ENCODE measurements at places on chromosomes 6 and 20.
A peak's percentile ranks its signal among the peaks of the same experiment; 100 is the strongest.

DNA sequence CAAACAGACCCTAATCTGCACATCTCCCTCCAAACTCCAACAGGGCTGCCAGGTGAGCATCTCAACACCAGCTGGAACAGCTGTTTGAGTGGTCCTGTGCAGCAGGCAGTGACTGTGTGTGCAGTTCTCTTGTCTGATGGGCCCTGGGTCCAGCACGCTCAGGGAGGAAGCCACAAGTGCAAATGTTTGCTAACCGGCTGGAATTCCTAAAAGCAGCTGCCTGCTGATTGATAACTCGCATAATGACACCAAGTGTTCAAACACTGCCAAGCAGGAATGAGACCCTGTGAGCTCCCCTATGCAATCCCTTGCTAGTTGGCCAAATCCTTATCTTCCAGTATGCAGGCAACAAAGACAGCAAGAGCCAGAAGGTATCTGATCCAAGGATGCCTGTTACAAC is 650.6 kb downstream of the CBLN4 start:
- peak; percentile 65 for DNase-seq

DNA sequence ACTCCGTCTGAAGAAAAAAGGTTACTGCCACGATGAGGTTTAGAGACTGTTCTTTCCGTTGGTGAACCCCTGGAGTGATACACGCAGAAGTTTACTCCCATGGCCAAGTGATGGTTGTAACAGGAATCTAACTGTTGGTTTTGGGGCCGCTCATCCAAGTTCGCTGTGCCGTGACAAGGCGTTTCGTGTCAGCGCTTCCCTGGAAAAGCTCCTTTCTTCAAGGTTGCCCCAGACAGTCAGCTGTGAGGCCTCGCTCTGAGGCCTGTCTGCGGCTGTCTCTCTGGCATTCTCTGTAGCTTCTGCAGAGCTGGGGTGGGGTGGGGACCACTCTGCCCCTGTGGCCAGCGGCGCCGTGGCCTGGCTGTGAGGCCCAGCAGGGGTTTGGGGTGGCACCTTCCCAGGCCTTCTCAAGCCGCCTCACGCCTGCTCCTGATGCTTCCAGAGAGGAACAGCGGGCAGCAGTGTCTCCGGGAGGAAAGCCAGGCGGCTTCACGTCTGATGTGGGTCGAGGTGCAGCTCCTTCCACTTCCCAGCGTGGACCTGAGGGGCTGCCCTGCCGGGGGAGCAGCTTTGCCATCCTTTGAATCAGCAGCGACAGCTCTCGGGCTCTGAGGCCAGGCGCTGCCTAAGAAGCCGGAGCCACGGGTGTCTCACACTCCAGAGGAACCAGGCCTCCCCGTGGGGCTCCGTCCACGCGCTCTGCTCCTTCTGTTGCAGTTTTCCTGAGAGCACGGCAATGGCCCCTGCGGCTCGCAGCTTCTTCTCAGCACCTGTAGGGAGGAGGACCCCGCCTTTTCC is 76.2 kb downstream of the SMOC2 start:
- DNase-seq: no peak

DNA sequence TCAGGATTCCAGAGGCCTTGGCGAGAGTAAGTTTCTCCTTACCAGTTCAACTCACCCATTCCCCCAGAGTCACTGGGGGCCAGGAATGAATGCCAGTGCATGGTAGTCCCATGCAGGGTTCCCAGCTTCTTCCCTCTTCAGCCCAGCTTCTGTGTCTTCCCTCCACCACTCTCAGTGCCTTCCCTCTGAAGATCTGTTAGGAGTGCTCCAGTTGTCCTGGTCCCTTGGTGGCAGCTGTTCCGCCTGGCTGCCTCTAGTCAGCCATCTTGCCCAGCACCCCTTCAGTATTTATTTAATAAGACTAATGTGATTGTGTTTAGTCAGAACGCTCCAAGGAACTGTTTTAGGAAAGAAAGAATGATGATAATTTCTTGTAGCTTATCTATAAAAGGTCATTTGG is 23.1 kb downstream of the FIG4 start:
- no peak for DNase-seq

GRCh38 chr6:145042559-145042958 is 692.8 kb downstream of the EPM2A start:
- DNase-seq: no peak

DNA sequence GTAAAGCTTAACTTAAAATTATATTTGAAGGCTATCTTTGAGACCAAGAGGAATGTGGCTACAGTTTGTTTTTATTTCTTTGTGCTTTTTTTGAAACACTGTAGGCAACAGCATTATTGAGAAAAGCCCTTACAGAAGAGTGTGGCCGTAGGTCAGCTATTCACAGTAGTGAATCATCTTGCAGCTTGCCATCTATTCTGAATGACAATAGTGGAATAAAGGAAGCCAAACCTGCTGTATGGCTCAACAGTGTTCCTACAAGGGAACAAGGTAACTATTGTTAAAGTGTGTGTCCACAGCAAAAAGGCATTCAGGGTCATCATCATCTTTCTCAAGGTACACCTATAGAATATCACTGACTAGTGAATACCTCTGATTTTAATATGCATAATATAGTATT is 88.5 kb downstream of the KIZ start:
- no peak for DNase-seq

DNA sequence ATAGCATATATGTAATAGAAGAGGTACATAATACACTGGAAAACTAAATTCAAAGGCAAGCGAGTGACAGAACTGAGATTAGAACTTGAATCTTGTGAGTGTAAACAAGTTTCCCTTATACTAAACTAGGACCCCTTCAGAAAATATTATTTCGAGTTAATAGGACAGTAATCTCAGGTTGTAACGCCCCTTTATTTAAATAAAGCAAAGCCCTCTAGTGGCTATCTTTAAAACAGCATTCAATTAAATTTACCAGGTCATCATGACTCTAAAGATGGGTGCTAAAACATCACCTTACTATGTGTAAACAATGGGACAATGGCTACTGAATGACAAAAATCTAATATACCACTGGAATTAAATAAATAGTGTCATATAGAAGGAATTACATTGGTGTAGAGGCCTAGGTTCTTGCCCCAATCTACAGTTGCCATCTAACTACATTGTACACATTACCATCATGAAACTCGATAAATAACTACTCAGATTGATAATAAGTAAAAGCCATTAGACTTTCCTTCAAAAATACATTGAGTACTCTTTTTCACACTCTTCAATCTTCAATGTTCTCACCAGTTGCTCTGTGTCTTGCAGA is 255.4 kb upstream of the IRAK1BP1 start:
- DNase-seq: no peak

- DNase-seq: no peak
Observed at GRCh38 chr6:84498905-84499304, 265.5 kb downstream of the TBX18 start.

DNA sequence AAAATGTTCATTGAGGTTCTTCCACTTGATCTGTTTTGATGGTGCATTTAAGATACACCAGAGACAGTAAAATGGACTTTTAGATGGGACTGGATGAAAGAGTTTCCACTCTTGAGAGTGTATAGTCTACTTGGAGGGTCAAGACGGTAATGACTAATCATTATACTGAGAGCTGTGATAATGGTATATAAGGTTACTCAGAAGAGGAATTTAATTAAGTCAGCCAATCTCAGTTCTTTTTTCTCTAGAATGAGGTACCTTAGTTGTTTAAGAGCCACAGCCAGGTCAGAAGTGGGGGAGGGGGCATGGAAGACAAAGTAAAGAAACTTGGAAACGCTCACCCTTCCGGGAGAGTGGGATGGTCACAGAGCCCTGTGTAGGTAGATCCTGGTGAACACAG is 123.9 kb downstream of the MAP3K4 start:
- DNase-seq: no peak

GRCh38 chr6:66149132-66149531 is 442.1 kb upstream of the EYS start:
- no peak for DNase-seq

GRCh38 chr6:40907198-40907701 is 131.8 kb downstream of the UNC5CL start:
- peak; percentile 52 for DNase-seq

DNA sequence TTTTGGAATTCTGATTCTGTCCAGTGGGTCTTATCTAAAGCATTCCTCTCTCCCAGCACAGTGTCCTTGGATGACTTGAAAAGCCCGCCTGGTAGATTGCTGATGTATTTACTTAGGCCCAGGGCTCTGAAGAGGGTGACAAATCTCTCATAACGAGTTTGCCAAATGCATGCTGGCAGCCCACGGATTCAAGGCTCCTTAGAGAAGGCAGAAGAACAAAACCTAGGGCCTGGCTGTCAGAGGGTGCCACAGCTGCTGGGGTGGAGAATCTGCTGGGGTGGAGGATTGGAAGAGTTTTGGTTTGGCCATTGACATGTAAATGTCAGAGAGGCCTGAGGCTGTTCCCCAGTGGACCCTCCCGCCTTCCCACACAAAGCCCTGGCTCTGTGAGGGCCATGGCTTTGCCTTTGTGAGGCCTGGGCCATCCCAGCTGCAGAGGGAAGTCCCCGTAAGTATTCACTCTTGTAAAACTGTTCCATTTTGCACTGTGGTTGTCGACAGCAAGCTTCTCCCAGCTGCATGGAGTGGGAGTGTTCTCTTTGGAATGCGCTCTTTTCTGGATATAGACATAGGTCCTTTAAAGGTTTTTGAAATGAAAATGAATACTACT is 50.3 kb downstream of the ANKRD6 start:
- DNase-seq: peak; percentile 63

DNA sequence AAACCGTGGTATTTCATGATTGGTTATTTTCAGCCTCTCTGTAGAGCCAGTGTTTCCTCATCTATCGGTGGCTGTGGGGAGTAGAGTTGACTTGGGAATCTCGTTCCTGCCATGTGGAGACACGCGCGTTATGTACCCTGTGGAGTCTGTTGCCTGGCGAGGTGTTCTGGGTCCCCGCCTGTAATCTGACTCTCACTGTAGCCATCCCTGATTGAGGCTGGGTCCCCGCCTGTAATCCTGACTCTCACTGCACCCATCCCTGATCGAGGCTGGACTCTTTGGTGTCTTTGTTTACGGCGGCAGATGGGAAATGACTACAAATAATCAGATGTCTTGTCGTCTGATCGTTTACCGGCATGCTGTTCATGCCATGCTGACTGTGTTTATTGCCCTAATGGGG is 153.9 kb downstream of the DTNBP1 start:
- no peak for DNase-seq

DNA sequence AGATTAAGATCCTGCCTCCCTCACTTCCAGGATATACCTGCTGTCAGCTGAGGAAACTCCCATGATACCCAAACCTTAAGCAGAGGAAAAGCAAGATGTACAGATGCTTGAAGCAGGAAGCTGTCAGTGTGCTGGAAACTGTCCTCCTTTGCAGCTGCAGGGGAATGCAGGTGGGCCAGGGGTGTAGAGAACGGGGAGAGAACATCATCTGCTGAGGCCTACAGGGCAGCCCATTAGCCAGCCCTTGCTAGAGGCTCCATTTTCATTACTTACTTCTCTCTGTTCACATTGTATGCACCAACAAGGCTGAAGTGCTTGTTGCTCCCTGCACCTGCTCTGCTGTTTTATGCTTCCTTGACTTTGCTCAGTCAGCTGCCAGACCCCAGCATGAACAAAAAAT is 119.1 kb downstream of the PRND start:
- peak; percentile 25 for DNase-seq

DNA sequence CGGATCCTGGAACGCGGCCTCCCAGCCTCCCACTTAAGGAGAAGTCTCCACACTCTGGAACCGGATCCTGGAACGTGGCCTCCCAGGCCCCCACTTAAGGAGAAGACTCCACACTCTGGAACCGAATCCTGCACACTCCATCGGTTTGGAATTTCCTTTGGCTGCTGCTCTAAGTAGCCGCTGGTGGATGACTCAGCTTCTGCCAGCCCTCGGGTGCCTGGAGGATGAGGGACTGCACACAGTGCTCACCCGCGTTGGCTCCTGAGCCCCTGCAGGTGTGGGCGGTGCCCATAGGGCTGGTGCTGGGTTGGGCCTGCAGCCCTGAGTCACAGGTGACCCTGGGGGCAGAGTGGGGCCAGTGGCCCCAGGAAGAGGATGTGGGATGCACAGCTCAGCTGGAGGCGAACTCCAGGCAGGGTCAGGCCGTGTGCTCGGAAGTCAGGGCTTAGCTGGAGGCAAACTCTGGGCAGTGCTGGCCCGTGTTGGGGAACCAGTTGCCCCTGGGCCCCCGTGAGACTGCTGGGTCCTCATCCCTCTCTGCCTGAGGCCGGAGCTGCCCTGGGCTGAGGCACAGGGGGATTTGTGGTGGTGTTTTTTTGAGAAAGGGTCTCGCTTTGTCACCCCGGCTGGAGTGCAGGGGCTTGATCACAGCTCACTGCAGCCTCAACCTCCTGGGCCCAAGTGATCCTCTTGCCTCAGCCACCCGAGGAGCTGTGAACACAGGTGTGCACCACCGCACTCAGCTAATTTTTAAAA is 13.9 kb upstream of the TNFRSF6B start:
- no peak for DNase-seq

- DNase-seq: no peak
Observed at GRCh38 chr6:2876210-2877056, 26.7 kb downstream of the SERPINB9 start.

- DNase-seq: no peak
Observed at GRCh38 chr6:64288351-64288750, 652.7 kb downstream of the PHF3 start.

GRCh38 chr20:24724982-24725533 is 224.0 kb upstream of the CST7 start:
- DNase-seq: no peak

DNA sequence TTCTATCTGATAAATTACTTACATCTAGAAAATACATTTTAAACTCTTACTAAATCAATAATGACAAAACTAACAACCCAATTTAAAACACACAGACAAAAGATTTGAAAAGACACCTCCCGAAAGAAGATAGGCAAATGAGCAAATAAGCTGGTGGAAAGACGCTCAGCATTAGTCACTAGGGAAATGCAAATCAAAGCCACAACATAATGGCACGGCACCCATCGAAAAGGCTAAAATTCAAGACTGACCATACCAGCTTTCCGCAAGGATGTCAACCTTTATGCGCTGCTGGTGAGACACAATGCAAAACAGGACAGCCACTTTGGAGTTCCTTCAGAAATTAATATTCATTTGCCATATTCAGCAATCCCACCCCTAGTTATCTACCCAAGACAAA is 25.9 kb downstream of the TAF4 start:
- DNase-seq: no peak

DNA sequence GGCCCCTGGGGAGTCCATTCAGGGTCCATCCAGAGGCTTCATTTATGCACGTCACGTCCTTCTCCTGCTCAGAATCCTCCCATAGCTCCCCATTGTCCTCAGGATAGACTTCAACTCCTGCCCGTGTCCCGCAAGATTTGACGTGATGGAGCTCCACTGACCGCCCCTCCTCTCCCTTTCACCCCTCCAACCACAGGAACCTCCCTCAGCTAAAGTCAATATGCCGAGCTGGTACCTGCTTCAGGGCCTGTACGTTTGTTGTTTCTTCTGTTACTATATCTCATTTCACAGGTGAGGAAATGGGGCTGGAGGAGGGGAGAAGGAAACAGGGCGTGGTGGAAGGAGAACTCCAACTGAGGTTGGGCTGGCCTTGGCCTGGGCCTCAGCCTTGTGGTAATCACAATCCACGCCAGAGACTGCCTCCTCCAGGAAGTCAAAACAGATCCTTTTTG is 38.6 kb downstream of the CEBPB start:
- no peak for DNase-seq
